ENCODE measurements at places on chromosomes 7 and 10.
A peak's percentile ranks its signal among the peaks of the same experiment; 100 is the strongest.

- no peak for DNase-seq
Observed at GRCh38 chr10:69558559-69558958, 14.7 kb downstream of the NEUROG3 start.

DNA sequence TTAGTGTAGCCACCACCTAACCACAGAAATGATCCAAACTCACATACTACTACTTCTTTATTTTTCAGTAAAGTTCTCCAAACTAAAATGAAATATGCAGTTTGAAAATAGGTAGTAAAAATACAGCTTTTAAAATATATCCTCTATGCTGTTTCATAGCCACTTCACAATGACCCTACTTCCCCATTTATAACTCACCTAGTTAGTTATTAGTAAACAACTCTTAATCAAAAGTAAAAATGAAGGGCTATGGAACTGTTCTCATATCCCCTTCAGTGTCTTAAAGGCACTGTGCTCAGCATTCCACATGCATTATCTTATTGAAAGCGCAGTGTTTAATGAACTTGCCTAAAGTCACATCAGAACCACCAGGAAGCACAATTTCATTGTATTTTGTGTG is 43.5 kb downstream of the KMT2C start:
- DNase-seq = no peak

- no peak for DNase-seq
Observed at GRCh38 chr7:87216701-87217508, 2.6 kb downstream of the TMEM243 start.

- no peak for DNase-seq
Observed at GRCh38 chr7:54183055-54183454, 359.1 kb upstream of the VSTM2A start.

DNA sequence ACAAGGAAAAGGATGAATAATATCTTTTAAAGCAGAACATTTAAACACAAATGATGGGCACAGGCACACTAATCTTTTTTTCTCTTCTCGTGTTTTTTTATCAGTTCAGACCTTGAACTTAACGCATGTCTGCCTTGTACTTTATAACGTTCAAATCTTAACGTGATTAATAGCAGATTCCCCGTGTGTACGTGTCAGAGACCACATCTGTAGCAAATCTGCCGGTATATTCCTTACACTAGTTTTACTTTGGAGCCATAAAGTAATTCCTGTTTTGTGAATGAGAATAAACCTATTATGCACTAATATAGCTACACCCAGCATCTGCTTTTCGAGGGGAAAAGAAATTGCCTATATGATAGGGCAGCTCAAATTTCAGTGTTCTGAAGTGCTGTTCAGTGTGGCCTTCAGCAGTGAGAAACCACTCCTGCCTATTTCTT is 166.0 kb upstream of the TCF7L2 start:
- no peak for DNase-seq

GRCh38 chr10:88880282-88881076 is 434 bp downstream of the STAMBPL1 start:
- peak; percentile 88 for DNase-seq

DNA sequence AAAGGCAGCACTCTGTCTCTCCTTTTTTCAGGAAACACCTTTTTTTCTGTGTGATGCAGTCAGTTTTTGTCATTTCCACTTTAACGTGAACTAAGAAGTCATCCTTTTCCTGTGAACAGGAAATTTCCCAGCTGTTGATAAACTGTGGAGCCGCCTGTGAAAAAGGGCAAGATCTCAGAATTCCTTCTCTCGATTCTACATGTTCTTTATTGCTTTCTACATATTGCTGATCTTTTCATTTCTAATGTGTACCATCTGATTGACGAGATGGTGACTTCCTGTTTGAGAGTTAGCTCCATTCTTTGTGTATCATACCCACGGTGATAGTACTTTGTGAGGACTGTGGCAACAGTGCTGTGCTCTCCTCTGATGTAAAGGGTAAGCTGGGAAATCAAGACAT is 50.4 kb downstream of the ADD3 start:
- DNase-seq = no peak

DNA sequence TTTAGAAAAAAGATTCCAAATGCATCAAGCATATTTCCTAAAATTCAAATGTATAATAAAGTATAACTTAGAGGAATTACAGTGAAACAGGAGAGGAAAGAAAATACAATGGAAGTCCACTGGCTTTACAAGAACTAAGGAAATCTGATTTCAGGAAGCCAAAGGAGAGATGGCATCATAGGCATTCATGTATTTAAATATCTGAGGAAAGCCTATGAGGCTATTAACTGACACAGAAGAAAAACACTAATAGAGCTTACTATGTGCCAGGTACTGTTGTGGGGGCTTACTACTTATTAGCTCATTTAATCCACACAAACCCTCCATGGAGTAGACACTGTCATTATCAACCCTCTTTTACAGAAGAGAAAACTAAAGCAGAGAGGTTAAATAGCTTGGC is 92.2 kb downstream of the SRPK2 start:
- DNase-seq = no peak

- no peak for DNase-seq
Observed at GRCh38 chr10:110225441-110225755, 18.0 kb downstream of the MXI1 start.

DNA sequence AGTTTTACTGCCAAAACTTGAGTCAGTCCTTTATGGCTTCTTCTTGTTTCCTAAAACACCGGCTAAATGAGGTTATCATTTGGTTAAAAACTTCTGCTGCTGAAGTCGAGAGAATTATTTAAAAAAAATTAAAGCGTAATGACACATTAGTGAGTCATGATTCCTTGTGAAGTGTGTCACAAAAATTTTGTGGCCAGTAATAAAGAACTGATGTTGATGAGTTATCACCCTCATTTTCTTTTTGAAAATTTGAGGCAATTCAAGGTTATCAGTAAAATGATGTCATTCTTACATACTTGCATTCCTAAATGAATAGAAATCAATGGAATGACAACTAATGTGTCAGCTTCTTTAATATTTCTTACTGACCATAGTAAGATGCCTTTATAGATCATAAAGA is 427.4 kb downstream of the SORCS3 start:
- no peak for DNase-seq

- DNase-seq = no peak
Observed at GRCh38 chr7:119943942-119944600, 328.9 kb upstream of the KCND2 start.

DNA sequence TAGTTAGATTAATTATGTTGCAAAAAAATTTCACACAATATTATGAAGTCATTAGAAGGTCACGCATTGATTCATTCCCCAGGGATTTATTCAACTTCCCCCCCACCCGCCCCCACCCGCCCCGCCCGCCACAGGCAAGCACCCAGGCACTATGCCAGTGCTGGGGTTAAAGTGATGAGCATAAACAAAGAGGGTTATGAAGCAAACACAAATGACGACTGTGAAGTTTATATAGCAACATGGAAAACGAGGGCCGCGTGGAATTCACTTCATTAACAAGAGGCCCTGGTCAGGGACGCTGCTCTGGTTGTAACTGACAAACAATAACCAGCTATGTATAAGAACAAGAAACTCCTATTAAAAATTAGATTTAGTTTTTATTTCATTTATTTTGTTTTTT is 656.5 kb upstream of the COBL start:
- DNase-seq = no peak

- peak; percentile 41 for DNase-seq
Observed at GRCh38 chr7:103989785-103990767, 618 bp upstream of the RELN start.

DNA sequence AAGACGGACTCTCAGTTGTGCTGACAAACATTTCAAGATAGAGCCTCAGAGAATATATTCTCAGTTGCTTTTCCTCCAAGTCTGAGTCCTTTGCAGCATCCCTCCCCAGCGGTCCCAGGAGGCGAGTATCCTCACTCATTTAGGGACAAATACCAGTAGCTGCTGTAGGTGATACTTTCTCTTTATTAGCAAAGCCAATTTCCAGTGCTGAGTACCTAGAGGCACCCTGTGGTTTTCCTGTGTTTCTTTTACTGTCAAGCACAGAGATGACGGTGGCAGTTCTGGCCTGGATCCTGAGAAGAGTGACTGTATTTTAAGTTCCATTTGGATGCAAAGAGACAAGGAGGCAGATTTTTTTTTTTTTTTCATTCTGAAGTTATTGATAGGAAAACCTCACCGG is 1058.4 kb downstream of the SORCS3 start:
- DNase-seq = no peak

DNA sequence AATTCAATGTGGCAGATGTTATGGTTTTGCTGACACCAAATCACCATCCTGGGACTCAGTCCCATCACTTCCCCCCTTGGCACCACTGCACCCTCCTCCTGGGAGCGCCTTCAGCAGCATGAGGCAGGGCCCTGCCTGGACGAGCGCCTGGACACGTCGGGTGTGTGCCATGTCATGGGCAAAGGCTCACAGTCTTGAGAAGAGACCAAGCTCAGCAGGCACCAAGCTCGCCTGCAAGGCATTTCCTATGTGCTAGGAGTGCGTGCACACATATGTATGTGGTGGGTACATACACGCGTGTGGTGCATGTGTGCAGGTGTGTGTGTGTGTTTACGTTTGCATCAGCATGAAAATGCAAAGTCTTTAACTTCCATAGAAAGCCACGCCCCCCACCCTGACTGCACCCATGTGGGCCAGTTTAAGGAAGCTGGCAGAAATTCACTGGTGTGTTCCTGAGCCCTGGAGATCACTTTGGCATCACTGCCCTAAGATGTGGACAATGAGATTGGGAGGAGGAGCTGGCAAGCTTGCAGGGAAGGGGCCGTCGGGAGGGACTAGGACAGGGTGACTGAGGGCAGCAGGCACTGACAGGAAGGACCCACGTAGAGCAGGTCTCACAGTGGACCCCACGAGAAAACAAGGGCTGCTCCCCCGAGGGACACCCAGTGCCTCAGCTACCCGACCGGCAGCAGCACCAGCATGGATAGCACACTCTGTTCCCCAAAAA is 169.9 kb upstream of the PPP2R2D start:
- DNase-seq = peak; percentile 17

- DNase-seq = no peak
Observed at GRCh38 chr10:21733710-21734109, 199.7 kb downstream of the MLLT10 start.

GRCh38 chr10:124740369-124741280 is 3.6 kb downstream of the FAM53B start:
- DNase-seq = peak; percentile 78

- DNase-seq = no peak
Observed at GRCh38 chr7:158646766-158647474, 57.7 kb downstream of the NCAPG2 start.

DNA sequence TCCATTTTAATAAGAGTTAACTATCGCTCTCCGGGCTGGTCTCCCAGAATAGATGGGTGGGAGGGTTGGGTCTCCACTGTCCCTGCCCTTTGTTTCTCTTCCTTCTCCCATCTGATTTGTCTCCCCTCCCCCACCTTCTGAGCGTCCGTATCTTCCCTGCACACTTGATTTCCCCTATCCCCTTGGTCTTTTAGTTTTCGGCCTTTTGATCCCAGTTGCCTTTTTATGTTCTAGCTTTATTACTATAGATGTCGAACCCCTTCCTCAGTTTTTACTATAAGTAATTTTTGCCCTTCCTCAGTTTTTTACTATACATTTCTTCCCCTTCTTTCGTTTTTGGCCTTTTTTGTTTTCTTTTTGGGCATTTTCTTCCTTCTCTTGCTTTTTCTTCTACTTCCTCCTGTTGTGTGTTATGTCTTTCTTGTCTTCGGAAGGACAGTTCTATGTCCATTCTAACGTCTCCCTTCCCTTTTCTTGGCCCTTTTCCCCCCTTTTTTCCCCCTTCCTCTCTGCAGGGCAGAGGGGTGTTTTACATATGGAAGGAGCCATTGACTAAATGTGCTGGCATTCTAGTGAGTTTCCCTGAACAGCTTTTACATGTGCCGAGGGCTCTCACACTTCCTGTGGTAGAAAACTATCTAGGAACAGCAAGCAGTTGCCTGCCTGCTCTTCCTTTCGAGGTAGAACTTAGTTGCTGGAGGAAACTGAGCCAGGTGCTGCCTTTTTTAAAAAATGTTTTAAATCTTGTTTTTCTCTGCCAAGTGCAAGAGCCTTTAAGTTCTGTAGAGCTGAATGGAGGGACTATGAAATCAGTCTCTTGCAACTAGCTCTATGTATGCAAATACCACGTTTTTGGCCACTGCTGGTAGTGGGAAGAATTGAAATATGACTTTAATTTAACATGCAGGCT is 2.8 kb downstream of the TET1 start:
- DNase-seq = peak; percentile 45

- DNase-seq = peak; percentile 64
Observed at GRCh38 chr7:159211540-159212182, 67.0 kb upstream of the VIPR2 start.

All from left hindlimb (tissue), 1 donor.